NCI-H1436 treated with DMSO at 0.1 percent for 48 hours (cell line): ENCODE measurements at places on chromosomes 11 and 22.

GRCh38 chr11:16982256-16982671 lies 31.9 kb downstream of the PLEKHA7 start:
- no peak for DNase-seq

DNA sequence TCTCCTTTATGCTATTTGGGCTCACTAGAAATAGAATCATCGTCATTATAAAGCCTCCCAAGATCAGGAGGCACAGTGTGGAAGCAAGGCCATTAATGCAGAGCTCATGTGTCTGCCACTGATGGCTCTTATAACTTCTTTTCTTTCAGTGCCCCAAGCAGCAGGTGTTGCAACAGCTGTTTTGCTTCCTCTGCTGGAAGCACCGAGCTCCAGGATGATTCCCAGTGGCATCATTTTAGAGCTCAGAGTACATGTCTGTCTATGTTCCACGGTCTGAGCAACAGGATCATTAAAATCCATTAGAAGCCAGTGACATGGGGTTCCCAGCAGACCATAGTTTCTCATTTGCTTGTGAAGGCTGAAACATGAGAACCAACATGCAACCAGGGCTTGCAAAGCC lies 803.0 kb upstream of the FAT3 start:
- no peak for DNase-seq

GRCh38 chr22:40690370-40690769 lies 11.1 kb downstream of the MCHR1 start:
- no peak for DNase-seq

- DNase-seq = no peak
Observed at GRCh38 chr11:3786781-3787428, 10.4 kb downstream of the NUP98 start.

GRCh38 chr11:114892381-114893197 lies 214.3 kb downstream of the NXPE2 start:
- no peak for DNase-seq

- DNase-seq = no peak
Observed at GRCh38 chr11:68357568-68357967, 45.2 kb downstream of the LRP5 start.

GRCh38 chr11:29612423-29612822 lies 404.4 kb downstream of the KCNA4 start:
- no peak for DNase-seq
